T-helper 2 cell (primary cell): ENCODE measurements at places on chromosomes 13 and 19.

- no peak for DNase-seq
Observed at GRCh38 chr19:8631425-8631819, 989 bp downstream of the NFILZ start.

- DNase-seq: no peak
Observed at GRCh38 chr19:44909775-44910174, 4.2 kb downstream of the APOE start.

- no peak for DNase-seq
Observed at GRCh38 chr13:29957320-29957719, 106.9 kb upstream of the UBL3 start.

- DNase-seq: no peak
Observed at GRCh38 chr19:28358633-28359032, 854.3 kb downstream of the UQCRFS1 start.

- no peak for DNase-seq
Observed at GRCh38 chr13:106246242-106246641, 289.2 kb downstream of the EFNB2 start.

- no peak for DNase-seq
Observed at GRCh38 chr19:33701565-33701964, 79.8 kb downstream of the CHST8 start.

GRCh38 chr13:59012731-59013130, 1151.0 kb downstream of the DIAPH3 start:
- DNase-seq: no peak

GRCh38 chr13:35157143-35157755, 215.2 kb downstream of the NBEA start:
- DNase-seq: peak; percentile 45

- DNase-seq: no peak
Observed at GRCh38 chr19:4448147-4448985, 9.2 kb downstream of the UBXN6 start.

- DNase-seq: no peak
Observed at GRCh38 chr19:47230921-47231214, at the start of gene BBC3. BBC3 (minus strand) TSS chr19:47231199; CDS start chr19:47228431, 2,768 bp downstream.

DNA sequence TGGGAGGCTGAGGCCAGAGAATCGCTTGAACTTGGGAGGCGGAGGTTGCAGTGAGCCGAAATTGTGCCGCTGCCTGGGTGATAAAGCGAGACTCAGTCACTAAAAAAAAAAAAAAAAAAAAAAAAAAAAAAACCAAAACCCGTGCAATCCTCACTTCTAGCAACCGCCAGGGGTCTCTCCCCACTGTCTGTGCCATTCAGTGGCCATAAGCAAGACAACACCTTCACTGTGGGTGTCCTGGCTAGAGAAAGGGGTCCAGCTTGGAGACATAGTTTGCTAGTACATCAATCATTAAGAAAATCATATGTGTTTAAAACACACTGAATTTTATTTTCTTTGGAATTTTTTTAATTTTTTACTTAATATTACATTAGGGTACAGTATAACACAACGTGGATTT, 68.2 kb downstream of the RASL11A start:
- no peak for DNase-seq

GRCh38 chr19:55440411-55441105, 2.5 kb downstream of the SHISA7 start:
- DNase-seq: no peak

- no peak for DNase-seq
Observed at GRCh38 chr13:72346716-72347115, 380.7 kb downstream of the MZT1 start.

- no peak for DNase-seq
Observed at GRCh38 chr19:5774921-5775320, 9.6 kb downstream of the PRR22 start.

DNA sequence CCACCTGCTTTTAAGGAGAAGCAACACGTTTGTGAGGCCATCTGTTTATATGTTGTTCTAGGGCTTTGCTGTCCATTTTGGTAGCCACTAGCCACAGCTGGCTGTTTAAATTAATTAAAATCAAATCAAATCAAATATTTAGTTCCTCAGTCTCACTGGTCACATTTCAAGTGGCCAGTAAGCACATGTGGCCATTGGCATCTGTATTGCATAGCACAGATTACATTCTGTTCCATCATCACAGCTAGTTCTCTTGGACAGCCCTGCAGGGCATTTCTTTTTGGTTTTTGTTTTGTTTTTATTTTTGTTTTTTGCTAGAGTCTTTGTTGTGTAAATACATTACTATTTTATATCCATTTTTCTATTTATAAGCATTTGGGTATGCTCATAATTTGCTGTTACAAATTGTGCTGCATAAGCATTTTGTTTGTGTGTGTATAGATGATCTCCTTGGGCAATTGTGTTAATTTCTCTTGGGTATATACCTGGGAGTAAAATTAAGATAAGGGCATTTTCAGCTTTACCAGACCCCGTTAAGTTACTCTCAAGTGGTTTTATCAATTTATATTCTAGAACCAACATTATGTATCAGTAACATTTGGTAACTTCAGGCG, 31.3 kb downstream of the SAE1 start:
- DNase-seq: no peak

DNA sequence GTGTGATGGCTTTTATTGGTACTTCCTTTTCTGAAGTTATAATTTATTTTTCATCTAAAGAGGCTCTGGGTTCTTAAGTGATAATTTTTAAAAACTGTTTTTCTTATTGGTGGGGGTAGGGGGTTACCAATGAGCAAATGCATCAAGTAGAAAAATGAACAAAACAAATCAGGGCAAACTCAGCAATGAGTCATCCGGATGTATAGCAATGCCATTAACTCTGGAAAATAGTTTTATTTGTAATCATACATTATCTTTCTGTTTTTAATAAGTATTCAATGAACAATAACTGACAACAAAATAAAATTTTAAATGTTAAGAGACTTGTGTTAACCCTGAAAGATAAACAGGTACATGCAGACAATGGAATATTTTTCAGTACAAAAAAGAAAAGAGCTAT, 67.6 kb downstream of the UFM1 start:
- DNase-seq: no peak

DNA sequence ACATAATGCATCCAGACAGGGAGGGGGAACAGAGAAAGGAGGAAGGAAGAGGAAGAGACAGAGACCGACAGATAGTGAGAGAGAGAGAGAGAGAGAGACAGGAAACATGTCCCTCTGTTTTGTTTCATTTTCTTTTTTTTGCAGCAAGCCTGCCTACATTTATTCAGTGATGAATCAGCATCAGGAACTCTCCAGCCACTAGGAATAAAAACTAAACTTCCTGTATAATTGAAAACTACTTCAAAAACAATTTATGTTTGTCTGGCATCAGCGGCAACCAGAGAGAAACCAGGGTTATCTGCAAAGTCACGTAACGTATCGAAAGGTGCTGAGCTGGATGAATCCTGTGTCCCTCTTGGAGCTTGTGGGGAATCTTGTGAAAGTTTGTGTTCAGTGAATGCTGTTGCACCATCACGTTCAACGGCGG, 148.6 kb upstream of the SOX21 start:
- peak; percentile 48 for DNase-seq

DNA sequence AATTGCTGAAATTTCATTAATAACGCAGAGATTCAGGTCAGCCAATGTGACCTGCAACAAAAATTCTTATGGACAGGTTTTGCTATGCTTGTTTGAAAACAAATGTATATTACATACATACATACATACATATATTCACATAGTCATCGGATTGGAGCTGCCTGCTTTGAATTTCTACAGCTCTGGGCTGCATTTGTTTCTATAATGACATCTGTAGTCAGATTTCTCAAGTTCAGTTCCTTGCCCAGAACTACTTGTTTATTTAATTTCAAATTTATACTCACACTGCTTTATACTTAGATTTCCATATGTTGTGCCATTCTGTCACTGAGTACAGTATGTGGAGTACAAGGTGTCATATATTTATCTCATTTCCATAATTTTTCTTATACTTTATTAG, 2775.0 kb downstream of the PCDH9 start:
- DNase-seq: no peak

DNA sequence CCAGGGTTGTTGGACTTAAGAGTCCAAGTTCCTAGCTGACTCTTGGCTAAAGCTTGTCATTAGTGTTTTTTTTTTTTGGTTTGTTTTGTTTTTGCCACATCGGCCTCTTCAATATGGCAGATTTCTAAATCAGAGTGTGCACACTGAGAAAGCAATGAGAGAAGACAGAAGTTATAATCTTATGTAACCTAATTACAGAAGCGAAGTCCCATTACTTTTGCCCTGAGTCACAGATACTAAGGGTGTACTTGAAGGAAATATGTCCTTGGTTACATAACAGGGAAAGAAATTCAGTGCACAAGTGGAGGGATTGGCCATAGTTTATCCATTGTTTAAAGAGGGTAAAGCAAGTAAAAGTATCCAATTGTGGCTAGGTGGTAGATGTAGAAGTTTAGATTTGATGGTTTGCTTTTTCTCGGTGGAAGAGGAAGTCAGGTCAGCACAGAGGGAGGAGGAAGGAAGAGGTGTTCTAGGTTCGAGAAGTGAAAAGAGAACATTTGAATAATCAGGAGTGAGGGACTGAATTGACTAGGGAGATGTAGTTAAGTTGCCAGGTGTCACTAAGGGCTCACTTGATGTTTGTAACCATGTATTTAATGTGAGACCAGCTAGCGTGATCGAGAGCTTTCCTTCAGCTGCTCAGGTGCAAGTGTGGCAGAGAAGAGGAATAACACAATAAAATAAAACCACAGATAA, 12.2 kb downstream of the GTF2F2 start:
- no peak for DNase-seq

GRCh38 chr19:29596080-29596727, 9.9 kb upstream of the POP4 start:
- DNase-seq: no peak

DNA sequence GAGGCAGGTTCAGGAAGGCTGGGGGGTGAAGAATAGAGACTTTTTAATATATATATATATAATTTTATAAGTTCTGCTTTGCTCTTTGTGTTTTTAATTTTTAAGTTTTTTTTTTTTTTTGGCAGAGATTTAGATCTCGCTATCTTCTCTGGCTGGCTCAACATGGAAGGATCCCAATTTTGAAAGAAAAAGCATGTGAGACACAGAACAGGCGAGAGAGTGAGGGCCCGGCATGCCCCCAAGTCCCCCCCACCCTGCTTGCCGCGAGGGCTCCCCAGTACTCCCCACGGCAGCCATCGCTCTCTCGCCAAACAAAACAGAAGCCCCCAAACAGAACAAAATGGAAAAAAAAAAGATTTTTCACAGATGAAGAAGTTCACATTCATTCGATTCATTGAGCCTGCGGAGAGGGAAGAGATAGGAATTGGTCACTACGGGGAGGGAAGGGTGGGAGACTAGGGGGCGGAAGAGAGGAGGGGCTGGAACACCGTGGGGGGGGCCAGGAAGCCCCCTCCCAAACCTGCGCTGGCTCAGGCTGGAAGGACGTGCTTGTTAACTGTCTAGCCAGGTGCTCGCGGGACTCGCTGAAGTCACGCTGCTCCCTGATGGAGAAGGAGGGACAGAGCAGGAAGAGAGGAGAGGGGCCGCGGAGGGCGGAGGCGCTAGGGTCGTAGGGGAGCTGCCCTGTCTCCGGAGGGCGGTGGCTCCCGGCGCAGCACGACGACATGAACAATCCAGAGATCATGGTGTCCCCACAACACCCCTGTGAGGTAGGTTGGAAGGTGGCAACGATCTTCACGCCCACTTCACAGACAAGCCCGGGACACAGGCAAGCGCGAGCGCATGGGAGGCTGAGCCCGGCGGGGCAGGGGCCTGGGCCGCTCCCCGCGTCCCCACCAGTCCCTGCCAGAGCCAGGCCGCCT, 10.6 kb downstream of the KHSRP start:
- no peak for DNase-seq

DNA sequence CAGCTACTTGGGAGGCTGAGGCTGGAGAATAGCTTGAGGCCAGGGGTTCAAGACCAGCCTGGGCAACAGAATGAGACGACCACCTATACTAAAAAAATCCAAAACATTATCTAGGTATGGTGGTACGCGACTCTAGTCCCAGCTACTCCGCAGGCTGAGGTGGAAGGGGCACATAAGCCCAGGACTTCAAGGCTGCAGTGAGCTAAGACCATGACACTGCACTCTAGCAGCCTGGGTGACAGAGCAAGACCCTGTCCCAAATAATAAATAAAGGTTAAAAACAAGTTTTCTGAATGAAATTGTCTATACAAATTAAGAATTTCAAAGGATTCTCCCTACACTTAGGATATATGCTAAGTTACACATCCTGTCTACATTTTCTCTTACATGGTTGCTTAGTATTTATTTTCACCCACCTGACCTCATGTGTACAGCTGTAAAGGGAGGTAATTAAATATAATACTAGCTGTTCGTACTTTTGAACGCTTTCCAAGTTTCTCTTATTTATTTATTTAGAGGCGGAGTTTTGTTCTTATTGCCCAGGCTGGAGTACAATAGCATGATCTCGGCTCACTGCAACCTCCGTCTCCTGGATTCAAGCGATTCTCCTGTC, 1.6 kb downstream of the SLC25A30 start:
- no peak for DNase-seq

DNA sequence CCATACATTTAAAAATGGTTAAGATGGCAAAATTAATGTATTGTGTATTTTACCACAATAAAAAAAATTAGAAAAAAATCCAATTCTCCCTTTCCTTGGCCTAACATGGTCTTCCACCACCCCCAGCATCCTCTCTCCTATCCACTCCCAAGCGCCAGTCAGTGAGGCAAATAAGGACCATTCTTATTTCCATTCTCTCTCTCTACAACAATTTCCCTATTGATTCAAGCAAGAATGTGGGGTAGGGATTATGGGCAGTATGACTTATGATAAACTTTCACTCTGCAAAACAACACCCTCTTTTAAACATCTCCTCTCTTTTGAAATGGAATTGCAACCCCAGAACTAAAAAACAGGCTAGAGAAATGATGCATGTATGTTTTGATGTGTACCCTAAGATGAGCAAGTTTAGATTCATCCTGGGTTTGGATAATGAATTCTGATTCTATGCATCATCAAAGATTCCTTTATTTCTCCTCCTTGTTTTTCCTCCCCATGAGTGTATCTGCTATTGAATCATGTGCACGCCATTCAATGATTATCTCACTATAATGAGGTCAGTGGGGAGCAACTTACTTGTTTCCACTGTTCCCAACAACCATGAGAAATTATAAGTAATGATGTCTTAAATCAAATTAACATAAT, 3.5 kb downstream of the STARD13 start:
- DNase-seq: no peak
